ENCODE measurements at places on chromosomes 16 and 17.

GRCh38 chr17:30393491-30393890 lies 14.8 kb downstream of the CPD start:
- no peak for DNase-seq

DNA sequence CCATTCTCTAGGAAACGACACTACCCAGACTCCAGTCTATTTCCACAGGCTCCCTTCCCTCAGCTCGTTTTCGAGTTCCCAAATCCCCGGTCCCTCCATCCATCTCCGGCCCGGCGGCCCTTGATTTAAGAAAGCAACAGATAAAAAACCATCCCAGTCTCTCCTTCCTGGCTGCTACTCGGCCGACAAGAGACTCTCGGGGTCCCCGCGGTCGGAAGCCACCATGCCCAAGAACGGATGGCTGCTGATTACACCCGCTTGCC lies 182 bp downstream of the RPL26 start:
- DNase-seq = no peak

DNA sequence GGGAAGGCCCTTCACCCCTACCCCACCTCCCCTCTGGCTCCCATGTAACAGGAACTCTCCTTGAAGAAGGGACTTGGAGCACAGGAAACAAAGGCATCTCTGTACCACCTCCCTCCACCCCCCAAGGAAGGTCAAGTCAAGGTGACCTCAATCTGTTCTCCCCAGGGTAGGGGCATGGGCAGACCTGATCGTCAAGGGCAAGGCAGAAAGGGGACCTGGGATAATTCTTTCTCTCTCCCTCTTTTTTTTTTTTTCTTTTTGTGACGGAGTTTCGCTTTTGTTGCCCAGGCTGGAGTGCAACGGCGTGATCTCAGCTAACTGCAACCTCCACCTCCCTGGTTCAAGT lies 4.3 kb upstream of the STAT5A start:
- DNase-seq = no peak

DNA sequence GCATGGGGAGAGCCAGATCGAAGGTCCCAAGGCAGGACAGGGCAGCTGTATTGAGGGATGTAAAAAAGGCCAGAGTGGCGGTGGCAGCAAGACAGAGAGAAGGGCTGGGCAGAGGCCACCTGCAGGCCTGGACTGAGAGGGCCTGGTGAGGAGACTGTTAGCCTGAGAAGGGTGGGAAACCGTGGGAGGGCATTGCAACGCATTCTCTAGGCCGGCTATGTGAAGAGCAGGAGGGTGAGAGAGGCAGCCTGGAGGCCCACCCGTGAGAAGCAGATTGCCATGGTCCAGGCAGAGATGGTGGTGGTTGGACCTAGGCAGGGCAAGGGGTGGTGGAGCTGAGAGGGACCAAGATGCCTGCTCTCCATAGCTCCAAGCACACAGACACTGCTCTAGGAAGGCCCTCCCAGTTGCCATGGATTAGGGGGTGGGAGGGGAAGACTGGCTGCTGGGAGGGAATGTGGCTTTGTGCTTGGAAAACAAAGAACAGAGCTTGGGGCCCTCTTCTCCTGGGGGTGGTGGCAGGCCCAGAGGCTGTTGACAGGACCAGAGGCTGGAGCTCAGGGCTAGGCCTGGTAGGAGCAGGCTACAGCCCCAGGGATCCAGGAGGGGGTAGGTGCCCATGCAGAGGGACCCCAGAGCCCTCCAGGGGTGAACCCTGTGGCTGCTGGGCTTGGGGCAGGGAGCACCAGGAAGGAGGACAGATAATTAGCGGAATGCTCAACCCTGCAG lies 12.4 kb upstream of the TCAP start:
- no peak for DNase-seq
